ENCODE measurements at places on chromosomes 16 and 17.

DNA sequence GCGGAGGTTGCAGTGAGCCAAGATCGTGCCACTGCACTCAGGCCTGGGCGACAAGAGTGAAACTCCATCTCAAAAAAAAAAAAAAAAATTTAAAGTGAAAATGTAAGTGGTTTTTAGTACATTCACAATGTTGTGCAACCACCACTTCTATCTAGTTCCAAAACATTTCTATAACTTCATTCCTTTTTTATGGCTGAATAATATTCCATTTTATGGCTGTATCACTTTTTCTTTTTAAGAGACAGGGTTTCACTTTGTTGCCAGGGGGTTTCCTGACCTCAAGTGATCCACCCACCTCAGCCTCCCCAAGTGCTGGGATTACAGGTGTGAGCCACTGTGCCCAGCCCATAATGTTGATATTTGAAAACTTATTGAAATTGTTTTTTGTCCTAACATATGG lies 11.7 kb upstream of the CMTM3 start:
- no peak for DNase-seq

DNA sequence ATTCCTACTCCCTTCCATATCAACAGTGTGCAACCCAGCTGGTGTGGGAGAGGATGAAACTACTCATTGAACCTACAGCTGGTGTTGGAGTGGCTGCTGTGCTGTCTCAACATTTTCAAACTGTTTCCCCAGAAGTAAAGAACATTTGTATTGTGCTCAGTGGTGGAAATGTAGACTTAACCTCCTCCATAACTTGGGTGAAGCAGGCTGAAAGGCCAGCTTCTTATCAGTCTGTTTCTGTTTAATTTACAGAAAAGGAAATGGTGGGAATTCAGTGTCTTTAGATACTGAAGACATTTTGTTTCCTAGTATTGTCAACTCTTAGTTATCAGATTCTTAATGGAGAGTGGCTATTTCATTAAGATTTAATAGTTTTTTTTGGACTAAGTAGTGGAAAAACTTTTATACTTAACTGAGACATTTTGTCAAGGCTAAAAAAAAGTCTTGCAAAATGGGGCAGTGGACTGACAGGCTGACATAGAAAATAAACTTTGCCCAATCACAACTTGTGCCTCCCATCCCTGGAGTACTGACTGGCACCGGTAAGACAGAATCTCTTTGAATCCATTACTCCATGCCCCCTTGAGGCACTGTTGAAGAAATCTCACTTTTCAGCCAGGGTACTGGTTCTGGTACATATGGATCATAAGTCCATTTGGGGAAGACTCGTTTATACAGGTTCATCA lies 12.5 kb downstream of the TSR1 start:
- DNase-seq = no peak

GRCh38 chr16:26816885-26817571 lies 249.7 kb upstream of the C16orf82 start:
- peak; percentile 80 for DNase-seq

DNA sequence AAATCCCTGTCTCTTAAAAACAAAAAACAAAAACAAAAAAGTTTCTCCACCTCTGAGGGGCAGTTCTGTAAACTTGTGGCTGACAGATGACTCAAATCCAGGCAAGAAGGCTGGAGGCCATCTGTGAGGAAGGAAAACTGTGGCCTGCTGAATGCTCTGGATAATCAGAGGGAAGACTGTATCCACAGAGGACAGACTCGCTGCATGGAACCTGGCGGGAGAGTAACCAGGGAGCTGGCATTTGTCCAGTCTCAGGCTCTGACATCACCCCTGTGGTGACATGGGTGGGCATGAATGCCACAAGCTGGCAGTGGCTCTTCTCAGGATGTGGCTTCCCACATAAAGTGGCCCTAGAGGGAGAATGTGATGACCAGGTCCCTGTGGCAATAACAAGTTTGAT lies 2.8 kb upstream of the KSR1 start:
- DNase-seq = no peak

- no peak for DNase-seq
These were observed 89.9 kb downstream of the ZNF778 start for GRCh38 chr16:89307421-89307805.

- DNase-seq = no peak
These were observed 98.6 kb downstream of the ZNF18 start for GRCh38 chr17:11898526-11899235.

- no peak for DNase-seq
These were observed 13.4 kb downstream of the SMIM5 start for GRCh38 chr17:75646638-75646992.

GRCh38 chr16:12260647-12261262 lies 284.2 kb downstream of the SNX29 start:
- peak; percentile 29 for DNase-seq

DNA sequence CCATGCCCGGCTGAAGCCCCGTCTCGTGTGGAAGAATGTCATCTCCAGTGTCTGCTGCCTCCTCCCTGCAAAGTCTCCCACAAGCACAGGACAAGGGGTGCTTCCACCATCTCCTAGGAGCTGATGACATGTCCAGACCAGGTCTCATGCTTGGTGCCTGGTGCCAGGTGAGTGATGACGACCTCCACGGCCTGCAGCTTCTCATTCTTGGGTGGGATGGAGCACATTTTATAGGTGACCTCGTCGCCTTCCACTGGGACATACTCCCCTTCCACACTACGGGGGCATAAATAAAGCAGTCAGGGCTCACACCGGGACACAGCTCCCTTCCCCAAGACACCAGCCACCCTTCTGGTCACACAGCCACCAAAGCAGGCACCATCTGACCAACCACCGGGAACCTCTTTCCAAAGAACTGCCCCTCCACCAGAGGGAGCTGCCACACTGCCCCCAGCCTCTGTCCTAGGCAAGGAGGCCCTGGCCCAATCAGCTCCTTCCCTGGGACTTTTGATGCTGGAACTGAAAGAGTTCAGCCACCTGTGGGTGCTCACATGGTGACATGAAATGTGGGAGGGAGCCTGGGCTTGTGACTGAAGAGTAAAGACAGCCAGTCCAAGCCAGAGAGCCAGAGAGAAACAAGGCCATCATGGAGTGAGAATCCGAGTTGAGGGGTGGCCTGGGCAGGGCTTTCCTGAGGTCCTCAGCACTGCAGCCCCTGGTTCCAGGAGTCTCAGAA lies 13.6 kb downstream of the CARHSP1 start:
- DNase-seq = peak; percentile 3

GRCh38 chr16:72891291-72892227 lies 156.4 kb downstream of the ZFHX3 start:
- no peak for DNase-seq

GRCh38 chr16:74743668-74744299 lies 30.8 kb downstream of the FA2H start:
- peak; percentile 80 for DNase-seq

GRCh38 chr17:6796887-6797490 lies 21.0 kb downstream of the FBXO39 start:
- peak; percentile 22 for DNase-seq

GRCh38 chr17:19671433-19671832 lies 22.9 kb downstream of the ALDH3A2 start:
- no peak for DNase-seq

DNA sequence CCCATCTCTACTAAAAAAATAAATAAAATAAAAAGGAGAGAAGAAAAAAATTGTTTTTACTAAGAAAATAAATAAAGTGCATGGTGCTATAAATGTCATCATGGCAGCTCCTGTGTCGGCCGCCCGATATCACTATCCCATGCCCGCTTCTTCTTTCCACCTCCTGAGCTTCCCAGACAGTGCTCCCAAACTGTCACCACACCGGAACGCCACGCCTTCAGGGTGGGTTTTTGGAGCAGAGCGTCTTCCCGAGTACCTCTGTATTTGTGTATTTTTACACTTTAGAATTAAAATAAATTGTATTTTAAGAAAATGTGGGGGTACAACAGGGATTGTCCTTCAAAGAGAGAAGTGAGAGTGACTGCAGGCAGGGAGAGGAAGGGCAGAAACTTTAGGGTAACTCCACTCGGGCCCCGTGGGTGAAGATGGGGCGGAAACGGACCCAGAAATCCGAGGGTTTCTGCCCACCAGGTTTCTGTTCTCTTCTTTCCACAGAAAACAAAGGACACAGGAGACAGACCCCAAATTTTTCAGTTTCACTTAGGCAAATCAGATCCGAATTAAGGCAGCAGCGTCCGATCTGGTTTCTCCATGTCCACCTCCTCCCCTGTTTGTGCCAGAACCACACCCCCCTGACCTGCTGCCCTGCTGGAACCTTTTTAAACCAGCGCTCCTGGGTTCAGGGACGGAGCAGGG lies 3.6 kb upstream of the ITGAX start:
- no peak for DNase-seq

DNA sequence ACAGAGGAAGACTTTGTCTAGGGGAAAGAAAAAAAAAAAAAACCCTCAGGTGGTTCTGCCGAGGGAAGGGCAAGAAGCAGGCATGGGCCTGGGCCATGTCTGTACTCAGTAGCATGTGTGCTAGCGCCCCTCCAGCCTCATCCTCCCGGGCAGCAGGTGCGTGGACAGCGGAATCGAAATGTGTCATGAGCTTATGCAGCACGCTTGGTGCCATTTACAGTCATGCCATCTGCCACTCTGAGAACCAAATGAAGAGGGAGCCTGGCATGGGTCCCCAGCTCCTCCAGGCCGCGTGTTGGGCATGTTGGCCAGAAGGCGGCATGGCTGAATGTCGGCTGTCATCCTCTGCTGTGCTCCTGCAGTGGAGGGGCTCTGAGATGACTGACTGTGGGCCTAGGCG lies 31.4 kb downstream of the CRAMP1 start:
- no peak for DNase-seq
